ENCODE measurements at places on chromosomes 1 and 21. TPM values are rescaled to one million over a fixed set of nuclear protein-coding genes. Genes with fewer than 3 reads are reported as not detected.
A peak's percentile ranks its signal among the peaks of the same experiment; 100 is the strongest.

DNA sequence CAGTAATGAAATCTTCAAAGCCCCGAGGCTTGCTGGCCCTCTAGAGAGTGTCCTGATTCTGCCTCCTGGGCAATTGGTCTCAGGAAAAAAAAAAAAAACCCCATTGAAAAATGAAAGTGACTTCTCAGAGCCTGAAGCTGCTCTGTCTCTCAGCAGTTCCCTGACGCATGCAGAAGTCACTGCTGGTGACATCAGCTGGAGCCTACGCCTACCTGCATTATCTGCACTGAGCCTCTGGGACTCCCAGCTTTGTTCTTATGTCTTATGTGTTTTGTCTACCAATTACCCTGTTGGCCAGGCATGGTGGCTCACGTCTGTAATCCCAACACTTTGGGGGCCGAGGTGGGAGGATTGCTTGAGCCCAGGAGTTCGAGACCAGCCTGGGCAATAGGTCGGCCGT lies 10.1 kb upstream of the SLC25A33 start:
- DNase-seq, result no peak

GRCh38 chr1:21936366-21937031 lies 611 bp downstream of the HSPG2 start:
- DNase-seq, result no peak

The PCP4 gene
- 13.5 TPM for polyA plus RNA-seq

- DNase-seq, result no peak
Measured at GRCh38 chr1:109732390-109732881, 8.4 kb downstream of the GSTM3 start.

DNA sequence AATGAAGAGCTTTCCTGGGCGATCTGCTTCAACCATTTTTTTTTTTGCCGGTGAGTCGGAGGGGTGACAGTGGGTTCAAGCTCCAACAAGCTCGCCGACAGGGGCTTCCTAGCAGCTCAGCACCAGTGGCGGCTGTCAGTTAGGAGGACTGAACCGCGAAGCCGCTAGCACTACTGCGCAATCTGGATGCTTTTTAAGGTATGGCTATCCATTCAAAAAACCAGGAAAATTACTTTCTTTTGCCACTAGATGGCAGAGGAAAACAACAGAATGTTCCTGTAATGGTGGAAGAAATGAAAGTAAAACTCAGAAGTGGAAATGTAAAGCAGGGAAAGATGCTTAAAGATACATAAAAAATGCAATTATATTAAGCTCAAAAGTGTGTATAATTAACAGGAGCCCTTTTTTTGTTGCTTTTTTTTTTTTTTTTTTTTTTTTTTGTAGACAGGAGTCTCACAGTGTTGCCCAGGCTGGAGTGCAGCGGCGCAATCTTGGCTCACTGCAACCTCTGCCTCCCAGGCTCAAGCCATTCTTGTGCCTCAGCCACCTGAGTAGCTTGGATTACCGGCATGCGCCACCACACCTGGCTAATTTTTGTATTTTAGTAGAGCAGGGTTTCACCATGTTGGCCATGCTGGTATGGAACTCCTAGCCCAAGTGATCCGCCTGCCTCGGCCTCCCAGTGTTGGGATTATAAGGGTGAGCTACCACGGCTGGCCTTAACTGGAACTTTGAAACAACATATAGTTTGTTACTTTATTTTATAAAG lies 8.5 kb downstream of the KYAT3 start:
- DNase-seq, result no peak

GRCh38 chr1:192350356-192350755 lies 33.6 kb downstream of the RGS21 start:
- no peak for DNase-seq

The KMO gene
- polyA plus RNA-seq, result 23.1 TPM

The ADAMTSL4 gene
- 12.7 TPM for polyA plus RNA-seq

GRCh38 chr1:76680651-76681050 lies 186.6 kb upstream of the ST6GALNAC5 start:
- no peak for DNase-seq

The CHI3L1 gene
- 14.1 TPM for polyA plus RNA-seq

DNA sequence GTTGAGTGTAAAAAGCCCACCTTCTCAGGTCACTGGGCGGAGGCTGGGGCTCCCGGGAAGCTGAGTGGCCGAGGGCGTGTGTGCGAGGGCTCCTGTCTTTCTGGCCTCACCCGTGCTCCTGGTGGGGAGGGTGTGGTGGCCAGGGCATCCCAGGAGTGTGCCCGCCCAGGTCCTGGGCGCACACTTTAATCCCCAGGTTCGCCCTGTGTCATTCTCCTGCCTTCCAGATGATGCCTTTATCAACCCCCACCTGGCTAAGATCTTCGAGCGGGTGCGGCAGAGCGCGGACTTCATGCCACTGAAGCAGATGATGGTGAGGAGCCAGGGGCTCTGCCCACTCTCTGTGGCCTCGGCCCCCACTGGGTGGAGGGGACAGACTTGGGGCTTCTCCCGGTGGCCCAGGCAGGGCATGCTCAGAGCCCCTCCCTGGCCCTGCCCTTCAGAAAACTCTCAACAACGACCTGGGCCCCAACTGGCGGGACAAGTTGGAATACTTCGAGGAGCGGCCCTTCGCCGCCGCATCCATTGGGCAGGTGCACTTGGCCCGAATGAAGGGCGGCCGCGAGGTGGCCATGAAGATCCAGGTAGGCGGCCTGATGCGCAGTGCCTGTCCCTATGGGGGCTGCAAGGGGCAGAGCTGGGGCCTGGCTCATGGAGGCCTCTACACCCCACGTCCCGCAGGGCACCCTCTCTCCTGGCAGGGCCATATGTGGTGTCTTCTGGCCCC lies 42.5 kb downstream of the COQ8A start:
- no peak for DNase-seq

DNA sequence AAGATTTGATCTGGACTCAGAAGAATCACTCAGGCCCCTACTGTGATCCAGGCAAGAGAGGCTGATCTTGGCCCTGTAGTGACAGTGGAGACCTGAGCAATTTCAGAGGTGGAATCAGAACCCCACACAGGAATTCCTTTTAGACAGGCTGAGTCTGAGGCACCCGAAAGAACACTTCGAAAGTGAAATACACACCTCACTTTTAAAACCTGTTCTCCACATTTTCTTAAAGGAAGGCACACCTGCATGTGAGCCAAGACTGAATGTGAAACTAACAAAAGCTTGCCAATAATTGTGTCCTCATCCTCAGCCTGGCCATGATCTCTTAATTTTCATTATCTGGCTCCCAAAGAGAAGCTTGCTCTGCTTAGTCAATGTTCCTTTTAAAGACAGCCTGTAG lies 32.2 kb downstream of the SIPA1L2 start:
- no peak for DNase-seq

DNA sequence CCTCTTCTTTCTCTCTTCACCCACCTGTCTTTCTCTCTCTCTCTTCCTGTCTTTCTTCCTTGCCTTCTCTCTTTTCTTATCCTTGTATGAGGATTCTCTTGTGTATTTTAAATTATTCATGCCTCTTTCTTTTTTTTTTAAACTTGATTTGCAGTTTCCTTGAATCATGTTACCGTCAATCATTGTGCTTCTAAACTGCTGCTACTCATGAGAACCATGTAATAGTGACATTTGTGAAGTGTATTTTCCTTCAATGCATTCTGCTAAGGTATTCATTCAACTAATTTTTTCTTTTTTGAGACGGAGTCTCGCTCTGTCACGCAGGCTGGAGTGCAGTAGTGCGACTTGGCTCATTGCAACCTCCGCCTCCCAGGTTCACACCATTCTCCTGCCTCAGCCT lies 539.1 kb upstream of the BRINP3 start:
- DNase-seq, result no peak

The ITPKB gene
- polyA plus RNA-seq, result 27.8 TPM

DNA sequence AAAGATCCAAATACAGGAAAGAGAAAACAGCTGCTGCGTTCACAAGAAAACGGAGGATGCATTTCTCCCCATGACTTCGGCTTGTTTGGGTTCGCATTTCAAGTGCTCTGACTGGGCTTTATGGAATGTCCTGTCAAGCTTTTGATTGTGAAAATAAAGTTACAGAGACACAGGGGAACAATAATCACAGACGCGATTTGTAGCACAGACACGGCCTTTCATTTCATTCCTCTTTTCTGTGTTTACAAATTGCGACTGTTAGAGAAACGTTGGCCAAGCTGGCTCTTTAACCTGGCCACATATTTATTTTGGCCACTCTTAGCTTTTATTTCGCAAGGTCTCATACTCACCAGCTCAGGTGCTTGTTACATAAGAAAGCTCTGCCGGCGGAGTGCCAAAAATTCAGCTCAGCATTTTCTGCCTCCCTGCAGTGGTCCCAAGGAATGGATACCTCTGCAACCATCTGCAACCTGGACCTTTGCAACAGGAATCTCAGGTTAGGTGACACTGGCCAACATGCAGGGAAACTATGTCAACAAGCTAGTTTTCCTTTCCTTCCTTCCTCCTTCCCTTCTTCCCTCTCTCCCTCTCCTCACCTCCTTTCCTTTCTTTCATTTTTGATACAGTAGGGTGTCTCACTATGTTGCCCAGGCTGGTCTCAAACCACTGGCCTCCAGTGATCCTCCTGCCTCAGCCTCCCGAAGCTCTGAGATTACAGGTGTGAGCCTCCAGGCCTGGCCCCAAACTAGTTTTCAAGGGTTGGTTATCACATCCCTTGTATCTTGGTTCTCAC lies 58.2 kb upstream of the SLC45A1 start:
- no peak for DNase-seq

The NPL gene
- polyA plus RNA-seq, result 5.5 TPM

DNA sequence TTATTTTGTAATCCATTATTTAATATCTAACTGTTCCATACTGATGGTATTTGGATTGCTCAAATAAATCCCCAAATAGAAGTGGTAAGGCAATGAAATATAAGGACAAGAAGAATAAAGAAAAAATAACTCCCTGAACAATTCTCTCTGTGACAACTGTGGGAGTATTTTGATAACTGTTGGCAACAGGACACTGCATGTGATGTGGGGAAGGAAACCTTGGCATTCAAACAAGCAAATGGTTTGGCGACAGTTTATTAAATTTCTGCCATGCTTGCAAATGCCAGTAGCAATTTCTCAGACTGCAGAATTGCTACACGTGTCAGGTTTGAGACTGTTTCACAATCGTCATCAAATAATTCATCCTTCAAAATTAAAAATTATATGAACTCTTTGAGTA lies 8.6 kb upstream of the MRPL39 start:
- no peak for DNase-seq

DNA sequence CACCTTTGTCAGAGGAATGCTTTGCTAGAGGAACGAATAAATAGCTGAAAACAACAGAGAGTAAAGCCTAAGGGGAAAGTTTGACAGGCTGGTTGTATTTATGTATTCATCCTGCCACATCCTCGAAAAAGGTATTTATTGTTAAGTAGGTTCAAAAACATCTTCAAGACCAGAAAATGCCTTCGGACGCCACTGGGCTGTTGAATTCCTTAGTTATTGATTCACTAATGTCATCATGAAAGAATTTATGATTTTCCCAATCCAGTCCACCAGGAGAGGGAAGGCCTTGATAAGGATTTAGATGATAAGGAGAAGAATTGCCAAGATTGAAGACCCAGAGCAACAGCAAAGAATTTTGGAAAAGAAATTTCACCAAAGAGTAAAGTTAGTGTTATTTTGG lies 35.2 kb upstream of the MAB21L3 start:
- DNase-seq, result no peak

The COL11A1 gene
- 7.3 TPM for polyA plus RNA-seq

DNA sequence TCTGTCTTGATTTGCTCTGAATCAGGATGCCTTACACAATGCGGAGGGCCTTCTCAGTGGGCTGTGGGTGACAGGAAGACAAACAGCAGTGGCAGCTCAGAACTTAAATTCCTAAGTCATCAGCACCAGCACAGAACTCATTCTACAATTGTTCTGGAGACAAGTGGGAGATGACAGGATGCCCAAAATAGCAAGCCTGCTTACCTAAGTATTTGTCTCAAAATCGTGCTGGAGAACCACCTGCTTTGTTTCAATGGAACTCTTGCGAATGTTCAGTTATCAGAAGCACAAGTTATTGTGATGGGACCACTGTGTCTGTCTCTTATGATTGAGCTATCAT lies 76.1 kb downstream of the VCAM1 start:
- DNase-seq, result no peak

The EIF2D gene
- polyA plus RNA-seq, result 81.7 TPM

The LMX1A gene
- polyA plus RNA-seq, result not detected

DNA sequence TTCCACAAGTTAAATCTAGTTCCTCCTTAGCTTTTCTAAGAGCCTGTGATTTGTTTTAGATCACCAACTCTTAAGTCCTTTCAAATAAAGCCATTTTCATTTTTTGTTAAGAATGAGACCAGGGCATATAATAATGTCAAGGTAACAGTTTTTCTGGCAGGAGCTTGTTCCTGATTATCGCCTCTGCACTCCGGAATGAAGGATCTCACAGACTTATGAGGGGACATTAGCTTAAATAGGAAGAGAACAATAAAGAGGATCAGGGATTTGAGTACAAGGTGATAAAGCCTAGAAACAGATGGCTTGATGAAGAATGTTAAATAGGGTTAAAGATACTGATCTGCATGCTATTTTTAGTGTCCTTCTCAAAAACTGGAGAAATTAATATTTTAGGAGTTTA lies 13.6 kb upstream of the OTUD7B start:
- no peak for DNase-seq

- DNase-seq, result no peak
Measured at GRCh38 chr1:231601824-231602672, 24.5 kb upstream of the DISC1 start.

- no peak for DNase-seq
Measured at GRCh38 chr1:175520186-175520585, 223.2 kb downstream of the TNR start.

GRCh38 chr21:46061518-46061917 lies 36.4 kb upstream of the COL6A2 start:
- DNase-seq, result no peak

- no peak for DNase-seq
Measured at GRCh38 chr1:5402618-5403017, 589.6 kb downstream of the NPHP4 start.

GRCh38 chr1:205536759-205537361 lies 32.4 kb downstream of the CDK18 start:
- no peak for DNase-seq

DNA sequence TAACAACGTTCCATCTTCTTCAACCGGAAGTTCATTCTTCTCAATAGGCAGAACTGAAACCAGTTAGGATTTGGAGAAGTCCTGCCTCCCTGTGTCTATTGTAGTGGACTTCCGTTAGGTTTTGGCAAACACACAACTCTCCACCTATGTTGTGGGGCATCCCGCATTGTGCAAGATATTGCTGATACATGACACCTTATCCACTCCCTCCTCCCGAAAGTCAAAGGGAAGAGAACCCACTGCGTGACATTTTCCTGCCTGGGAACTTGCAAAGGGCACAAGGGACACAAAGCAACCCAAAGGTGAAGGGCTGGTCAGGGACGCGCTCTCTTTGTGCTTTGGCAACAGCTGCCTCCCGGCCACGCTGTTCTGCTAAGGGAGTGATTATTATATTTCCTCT lies 164.8 kb downstream of the TPR start:
- DNase-seq, result no peak

- DNase-seq, result peak; percentile 33
Measured at GRCh38 chr1:219555806-219556205, 57.1 kb downstream of the ZC3H11B start.

DNA sequence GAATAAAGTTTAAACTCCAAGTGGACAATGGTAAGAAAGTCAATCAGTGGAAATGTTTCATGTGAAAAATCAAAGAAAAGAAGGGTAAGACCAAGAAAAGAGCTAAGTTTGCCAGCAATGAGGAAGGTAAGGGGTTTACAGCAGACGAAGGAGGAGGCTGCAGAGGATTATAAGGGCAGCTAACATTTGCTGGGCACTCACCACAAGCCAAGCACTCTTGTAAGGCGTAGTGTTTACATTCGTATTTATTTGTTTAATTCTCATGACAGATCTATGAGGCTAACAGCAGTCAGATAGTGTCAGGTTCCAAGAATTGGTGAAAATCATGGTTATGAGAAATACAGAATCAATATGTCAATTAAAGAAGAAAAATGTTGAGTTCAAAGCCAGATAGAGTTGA lies 75.2 kb upstream of the NGF start:
- no peak for DNase-seq
